ENCODE measurements at places on chromosomes 2 and 18.

DNA sequence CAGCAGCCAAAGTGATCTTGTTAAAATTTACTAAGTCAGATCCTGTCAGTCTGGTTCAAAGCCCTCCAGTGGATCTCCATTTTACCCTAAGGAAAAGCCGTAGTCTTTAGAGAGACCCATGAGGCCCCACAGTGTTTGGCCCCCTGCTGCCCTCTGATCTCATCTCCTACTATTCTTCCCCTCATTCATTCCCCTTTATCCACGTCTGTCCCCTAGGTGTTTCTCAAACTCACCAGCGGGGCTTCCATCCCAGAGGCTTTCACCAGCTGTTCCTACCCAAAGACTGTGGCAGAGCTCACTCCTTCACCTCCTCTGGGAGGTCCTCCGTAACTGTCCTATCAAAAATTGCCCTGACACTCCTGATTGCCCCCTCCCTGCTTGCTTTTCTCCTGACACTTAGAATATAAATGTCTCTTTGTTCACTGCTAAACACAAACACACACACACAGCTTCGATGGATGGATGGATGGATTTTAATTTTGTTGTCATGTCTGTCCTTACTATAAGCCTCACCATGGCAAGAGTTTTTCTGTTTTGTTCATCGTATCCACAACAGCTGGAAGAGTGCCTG lies 26.1 kb downstream of the LIMS1 start:
- no peak for DNase-seq

- DNase-seq, result no peak
Observed at GRCh38 chr2:226424971-226425370, 374.6 kb downstream of the IRS1 start.

GRCh38 chr2:149877913-149878312 lies 290.3 kb upstream of the MMADHC start:
- DNase-seq, result no peak

- DNase-seq, result peak; percentile 30
Observed at GRCh38 chr2:7773362-7774360, 856.4 kb downstream of the RNF144A start.

- DNase-seq, result no peak
Observed at GRCh38 chr2:209425471-209426071, 1.7 kb downstream of the MAP2 start.

DNA sequence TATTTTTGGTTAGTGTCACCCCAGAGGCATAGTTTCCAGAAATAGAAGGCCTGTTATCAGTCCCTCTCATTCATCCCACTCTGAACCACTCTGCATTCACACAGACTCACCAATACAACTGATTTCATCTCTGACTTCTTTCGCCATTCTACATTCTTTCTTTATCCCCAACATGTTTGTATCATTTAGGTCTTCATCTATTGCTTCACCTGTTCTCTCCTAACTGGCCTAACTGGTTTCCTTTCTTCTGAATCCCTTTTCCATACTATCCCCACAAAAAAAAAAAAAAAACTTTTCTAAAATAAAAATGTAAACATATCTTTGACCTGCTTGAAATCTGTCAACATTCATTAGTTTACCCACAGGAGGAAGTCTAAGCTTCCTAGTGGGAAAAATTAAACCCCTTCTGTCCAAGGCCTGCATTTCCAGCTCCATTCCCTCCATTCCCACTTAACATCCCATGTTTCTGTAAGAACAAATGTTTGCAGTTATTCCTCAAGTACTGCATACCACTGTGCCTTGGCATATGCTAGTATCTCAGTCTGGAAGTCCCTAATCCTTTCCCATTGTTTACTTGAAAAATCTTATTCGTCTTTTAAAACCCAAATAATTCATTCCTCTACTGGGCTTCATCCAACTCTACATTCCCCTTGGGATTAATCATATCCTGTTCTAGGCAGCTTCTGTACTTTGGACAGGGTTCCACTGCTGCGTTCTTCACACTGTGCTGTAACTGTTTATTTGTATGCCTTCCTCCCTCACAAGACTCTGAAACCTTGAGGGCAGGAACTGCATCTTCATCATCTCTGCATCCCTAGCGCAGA lies 68.5 kb downstream of the FIGN start:
- no peak for DNase-seq

- DNase-seq, result no peak
Observed at GRCh38 chr2:96341641-96342040, 6.1 kb downstream of the NCAPH start.

DNA sequence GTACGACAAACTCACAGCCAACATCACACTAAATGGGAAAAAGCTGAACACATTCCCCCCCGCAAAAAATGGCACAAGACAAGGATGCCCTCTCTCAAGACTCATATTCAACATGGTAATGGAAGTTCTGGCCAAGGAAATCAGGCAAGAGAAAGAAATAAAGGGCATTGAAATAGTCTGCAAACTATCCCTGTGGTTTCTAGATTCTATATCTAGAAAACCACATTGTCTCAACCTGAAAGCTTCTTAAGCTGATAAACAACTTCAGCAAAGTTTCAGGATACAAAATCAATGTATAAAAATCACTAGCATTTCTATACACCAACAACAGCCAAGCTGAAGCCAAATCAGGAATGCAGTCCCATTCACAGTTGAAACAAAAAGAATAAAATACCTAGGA lies 294.6 kb upstream of the CYP26B1 start:
- DNase-seq, result no peak

GRCh38 chr18:42028247-42028832 lies 73.3 kb downstream of the PIK3C3 start:
- DNase-seq, result peak; percentile 21

GRCh38 chr2:132415915-132416722 lies 486 bp upstream of the GPR39 start:
- DNase-seq, result peak; percentile 34

GRCh38 chr2:55175254-55176093 lies 56.6 kb downstream of the CLHC1 start:
- DNase-seq, result peak; percentile 80

- DNase-seq, result no peak
Observed at GRCh38 chr2:108707300-108707699, 12.0 kb upstream of the RANBP2 start.

- DNase-seq, result peak; percentile 58
Observed at GRCh38 chr18:46917803-46918600, 600 bp downstream of the KATNAL2 start.

DNA sequence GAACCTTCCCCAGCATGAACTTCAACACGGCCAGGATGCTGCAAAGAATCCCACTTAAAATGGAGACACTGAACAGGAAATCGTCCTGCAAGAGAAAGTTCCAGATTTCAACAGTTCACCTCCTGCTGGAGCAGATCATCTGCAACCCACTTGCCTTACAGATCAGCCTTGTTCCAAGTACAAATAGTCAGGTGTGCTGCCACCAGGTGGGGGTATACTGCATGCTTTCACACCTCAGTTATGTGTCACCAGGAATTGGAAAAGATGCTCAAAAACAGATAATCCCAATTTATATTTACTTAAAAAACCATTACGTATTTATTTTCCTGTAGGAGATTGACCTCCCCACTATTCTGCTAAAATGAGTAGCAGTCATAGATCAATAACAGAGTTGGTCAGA lies 212.3 kb downstream of the MGAT5 start:
- DNase-seq, result no peak

- no peak for DNase-seq
Observed at GRCh38 chr18:77119851-77120491, 12.6 kb downstream of the MBP start.

- DNase-seq, result no peak
Observed at GRCh38 chr2:216693414-216694080, 1.8 kb downstream of the IGFBP5 start.

DNA sequence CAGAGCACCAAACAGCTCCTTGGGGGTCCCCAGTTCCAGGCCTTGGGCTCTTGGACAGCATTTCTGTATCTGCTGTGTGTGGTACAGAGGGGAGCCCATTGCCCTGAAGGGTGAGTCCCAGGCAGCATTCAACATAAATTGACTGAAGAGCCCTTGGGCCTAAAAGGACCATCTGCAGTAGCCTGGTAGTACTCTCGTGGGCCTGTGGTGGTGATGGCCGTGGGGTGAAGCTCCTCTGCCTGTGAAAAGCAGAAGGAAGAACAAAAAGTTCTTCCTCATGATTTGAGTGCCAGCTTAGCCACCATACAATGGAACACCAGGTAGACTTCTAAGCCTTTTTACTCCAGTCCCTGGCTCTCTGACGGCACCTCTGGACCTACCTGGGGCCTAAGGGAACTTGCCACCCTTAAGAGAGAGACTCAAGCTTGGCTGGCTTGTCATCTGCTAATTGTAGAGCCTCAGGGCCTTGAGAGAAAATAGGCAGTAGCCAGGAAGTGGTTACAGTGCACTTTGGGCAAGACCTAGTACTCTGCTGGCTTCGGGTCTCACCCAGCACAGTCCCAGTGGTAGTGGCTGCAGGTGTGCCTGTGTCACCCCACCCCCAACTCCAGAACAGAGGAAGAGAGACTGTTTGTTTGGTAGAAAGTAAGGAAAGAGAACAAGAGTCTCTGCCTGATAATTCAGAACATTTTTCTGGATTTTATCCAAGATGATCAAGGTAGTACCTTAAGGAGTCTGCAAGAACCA lies 84.6 kb upstream of the CERS6 start:
- DNase-seq, result no peak

- DNase-seq, result no peak
Observed at GRCh38 chr18:6428851-6429395, 14.2 kb upstream of the L3MBTL4 start.

- no peak for DNase-seq
Observed at GRCh38 chr2:223835701-223836532, 1.5 kb downstream of the AP1S3 start.

DNA sequence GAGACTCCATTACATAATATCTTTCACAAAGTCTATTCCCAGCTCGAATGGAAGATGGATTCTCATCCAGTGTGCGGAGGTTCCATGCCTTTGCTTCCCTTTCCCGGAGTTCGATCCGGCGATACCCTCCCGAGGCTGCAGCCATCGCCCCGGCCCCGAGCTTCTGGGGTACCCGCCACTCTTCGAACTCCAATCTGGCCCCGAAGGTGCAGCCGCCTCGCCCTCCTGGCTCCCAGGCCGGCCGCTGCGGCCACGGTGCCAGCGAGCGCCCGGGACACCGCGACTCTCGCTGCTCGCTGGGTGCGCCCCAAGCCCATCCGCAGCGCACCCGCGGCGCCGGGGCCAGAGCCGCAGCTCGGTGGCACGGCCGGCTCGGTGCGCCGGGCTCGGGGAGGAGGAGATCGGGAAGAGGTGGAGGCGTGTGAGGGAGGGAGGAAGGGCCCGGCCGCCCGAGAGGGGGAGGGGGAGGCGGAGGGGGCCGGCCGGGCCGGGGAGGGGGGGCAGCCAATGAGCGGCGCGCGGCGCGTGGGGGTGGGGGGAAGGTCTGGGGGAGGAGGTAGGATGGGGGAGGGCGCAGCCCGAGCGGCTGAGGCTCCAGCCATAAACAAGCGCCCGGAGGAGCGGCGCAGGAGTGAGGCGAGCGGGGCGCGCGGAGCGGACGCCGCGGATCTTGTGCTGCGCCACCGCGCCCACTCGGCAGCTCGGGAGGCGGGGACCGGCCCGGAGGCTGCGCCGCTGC lies at the start of gene CRIM1:
Gene CRIM1, plus strand, starts transcription at position 628 of the 739 bp plus-strand sequence. CDS start 515 bp downstream, outside the sequence.
- peak; percentile 88 for DNase-seq

DNA sequence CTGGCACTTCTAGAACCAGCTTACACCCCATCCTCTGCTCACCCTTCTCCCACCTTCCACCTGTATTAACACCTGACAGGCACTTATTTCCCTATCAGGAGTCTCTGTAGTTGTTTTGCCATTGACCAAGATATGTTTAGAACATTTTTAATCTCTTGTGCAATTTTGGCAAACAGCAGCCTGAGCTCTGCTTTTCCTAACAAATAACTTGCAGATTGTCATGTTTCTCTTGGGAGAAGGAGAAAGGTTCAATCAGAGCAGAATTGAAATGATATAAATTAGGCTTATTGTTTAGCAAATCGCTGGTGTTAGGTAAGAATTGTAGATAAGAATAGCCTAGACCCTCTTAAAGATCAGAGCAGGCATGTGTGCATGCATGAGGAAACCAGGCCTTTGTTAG lies 225.5 kb downstream of the PARD3B start:
- no peak for DNase-seq

- DNase-seq, result no peak
Observed at GRCh38 chr2:168145426-168146310, 101.7 kb downstream of the STK39 start.

GRCh38 chr2:96108541-96109360 lies 7.6 kb downstream of the ADRA2B start:
- peak; percentile 77 for DNase-seq

GRCh38 chr18:39053571-39053970 lies 1488.0 kb upstream of the CELF4 start:
- DNase-seq, result no peak

DNA sequence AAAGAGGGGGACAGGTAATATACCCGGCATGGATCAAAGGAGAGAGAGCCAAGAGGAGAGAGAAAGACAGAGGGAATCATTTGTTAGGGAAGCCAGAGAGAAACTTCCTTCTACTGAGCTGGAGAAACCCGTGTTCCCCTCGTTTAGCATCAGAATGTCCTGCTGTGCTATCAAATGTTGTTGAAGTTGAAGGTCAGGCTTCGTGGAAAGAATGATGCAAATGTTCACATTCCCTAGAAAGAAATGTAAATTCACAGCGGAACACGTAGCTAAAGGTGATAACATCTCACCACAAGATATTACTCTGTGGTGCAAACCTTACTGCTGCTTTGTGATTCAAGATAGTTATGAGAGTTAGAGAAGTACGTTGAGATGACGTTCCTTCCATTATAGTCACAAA lies 258.1 kb downstream of the LNPK start:
- no peak for DNase-seq

DNA sequence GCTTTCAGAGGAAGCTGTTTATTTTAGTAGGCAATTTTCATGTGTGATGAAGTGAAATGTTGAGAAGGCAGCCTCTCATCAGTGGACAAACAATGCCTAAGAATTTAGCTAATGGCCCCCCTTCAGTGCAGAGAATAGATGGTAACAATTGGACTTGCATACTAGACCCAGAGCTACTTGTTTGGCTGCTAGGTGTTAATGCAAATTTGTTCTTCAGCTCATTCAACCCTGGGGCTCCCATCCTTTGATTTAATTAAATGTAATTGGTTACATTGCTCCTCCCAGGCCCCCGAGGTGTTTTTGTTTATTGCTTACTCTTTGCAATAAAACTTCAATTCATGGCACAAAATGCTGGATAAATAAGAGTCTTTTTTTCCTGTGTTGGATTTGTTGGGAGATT lies 68.6 kb downstream of the CAMKMT start:
- no peak for DNase-seq

GRCh38 chr2:162342321-162342720 lies 1.6 kb upstream of the GCA start:
- DNase-seq, result no peak

GRCh38 chr2:85401464-85401805 lies 8.7 kb downstream of the CAPG start:
- DNase-seq, result no peak

DNA sequence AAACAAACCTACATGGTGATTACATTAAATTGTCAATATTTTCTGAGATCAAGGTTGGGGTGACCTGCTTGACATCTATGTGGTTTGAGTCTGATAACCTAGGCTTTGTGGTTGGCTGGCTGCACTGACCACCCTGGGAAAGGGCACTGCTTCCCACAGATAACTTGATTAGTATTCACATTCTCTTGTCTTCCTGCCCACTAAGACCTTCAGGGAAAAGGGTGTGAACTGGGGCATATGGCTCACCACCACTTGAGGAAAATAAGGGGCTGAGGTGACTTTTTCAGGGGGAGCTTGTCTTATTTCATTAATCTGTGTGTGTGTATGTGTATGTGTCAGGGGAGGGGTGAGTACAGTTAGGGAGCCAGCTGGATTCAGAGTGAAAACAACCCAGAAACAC lies 1.5 kb downstream of the SMYD1 start:
- DNase-seq, result no peak

- no peak for DNase-seq
Observed at GRCh38 chr18:63119647-63120046, 199.9 kb downstream of the BCL2 start.
